ENCODE measurements at places on chromosomes 16 and 17. TPM values are rescaled to one million over a fixed set of nuclear protein-coding genes. Genes with fewer than 3 reads are reported as not detected.

SHISA6 gene
- total RNA-seq = not detected

PLEKHG4 gene
- 6.4 TPM for total RNA-seq

ZP2 gene
- not detected for total RNA-seq

C17orf50 gene
- not detected for total RNA-seq

SCGB1C2 gene
- total RNA-seq = not detected

All from activated T-helper 17 cell treated with anti-CD3 and anti-CD28 coated beads, Interleukin-2, amount 50 U/mL, for 72 hours (primary cell).